ENCODE measurements at places on chromosomes 3 and 15.

GRCh38 chr15:34109797-34110663 lies 8.1 kb downstream of the PGBD4 start:
- DNase-seq = no peak

DNA sequence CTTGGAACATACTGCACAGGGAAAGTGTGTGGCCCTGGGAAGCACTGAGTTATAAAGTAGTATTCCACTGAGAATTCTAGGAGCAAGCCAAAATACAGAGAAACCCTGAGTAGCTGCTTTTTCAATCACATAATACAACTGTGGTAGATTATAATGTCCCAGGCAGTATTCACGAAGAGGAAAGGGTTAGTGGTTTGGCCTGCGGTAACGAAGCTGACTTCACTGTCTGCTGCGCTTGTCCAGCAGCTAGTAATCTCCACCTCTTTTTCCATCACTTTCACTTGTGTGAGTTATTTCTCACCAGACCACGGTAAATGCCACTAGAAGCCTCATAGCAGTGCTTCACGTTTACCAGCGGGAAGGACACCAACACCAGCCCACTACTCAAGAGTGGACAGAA lies 34.4 kb downstream of the RPL39L start:
- DNase-seq = no peak

DNA sequence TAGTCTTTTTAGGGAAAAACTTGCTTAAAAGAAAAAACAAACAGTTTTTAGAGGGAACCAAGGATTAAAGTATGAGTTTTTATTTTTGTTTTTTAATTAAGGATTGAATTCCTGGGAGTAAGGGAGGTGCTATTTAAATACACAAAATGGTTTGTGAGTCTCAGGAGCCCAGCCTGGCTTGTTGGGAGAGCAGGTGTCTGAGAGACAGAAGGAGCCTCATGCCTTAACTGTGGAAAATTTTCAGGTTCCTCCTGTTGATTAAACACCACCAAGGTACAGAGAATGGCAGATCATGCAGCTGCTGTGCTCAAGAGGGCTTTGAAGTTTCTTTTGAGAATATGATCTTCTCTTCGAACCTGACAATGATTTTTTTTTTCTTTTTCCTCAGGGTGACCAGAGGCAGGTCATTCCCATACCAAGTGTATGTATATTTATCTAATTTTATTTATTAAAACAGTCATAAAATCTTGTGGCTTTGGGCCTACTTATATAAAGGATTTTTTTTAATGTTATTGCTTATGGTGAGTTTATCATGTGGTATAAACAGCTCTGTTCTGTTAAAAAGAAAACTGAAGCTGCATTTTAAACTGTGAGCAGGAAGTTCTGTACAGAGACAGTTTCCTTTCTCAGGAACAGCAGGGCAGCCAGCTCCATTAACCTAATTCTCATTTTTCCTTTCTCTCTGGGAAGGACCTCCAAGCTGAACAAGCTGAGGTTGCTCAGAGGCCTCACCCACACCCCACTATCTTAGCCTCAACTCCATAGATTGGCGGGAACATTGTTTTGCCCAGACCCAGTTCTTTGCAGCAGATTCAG lies 33.7 kb upstream of the VILL start:
- no peak for DNase-seq

- peak; percentile 2 for DNase-seq
Observed at GRCh38 chr3:187101184-187102072, 37.9 kb downstream of the RPL39L start.

DNA sequence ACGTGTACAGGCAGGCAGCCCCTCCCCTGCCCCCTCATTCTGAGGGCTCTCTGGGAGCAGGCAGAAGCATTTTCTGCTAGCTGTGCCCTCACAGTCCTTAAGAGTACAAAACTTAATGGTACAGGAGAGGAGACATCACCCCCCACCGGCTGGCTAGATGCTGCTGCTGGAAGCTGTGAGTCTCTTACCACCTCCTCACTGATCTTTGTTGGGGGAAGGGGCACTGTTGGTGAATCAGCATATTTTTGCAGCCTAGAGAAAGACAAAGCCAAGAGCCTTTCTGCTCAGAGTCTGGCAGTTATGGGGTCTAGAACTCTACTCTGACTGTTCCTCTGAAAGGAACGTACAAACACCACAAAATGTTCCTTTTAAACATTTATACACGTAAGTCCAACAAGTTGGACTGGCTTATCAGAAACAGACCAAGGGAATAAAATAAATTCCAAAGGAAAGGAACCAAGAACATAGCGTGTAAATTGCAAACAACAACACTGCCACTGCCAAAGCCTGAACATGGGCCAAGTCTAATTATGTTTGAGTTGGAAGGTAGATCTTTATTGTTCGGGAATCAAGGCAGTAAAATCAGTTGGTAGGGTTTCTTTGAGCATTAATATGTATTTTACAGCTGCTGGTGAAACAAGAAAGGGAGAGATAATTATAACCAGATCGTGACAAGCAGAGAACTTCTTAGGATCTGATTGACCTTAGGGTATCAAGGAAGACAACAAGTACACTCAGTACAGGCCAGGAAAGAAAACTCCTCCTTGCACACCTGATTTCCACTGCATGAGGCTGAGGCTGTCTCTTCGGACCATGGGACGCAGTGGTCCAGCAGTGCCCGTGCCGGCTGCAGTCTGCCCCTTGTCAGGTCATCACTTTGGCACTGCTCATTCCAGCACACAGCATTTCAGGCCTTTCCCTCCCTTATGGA lies 27.4 kb downstream of the CLK3 start:
- peak; percentile 72 for DNase-seq

DNA sequence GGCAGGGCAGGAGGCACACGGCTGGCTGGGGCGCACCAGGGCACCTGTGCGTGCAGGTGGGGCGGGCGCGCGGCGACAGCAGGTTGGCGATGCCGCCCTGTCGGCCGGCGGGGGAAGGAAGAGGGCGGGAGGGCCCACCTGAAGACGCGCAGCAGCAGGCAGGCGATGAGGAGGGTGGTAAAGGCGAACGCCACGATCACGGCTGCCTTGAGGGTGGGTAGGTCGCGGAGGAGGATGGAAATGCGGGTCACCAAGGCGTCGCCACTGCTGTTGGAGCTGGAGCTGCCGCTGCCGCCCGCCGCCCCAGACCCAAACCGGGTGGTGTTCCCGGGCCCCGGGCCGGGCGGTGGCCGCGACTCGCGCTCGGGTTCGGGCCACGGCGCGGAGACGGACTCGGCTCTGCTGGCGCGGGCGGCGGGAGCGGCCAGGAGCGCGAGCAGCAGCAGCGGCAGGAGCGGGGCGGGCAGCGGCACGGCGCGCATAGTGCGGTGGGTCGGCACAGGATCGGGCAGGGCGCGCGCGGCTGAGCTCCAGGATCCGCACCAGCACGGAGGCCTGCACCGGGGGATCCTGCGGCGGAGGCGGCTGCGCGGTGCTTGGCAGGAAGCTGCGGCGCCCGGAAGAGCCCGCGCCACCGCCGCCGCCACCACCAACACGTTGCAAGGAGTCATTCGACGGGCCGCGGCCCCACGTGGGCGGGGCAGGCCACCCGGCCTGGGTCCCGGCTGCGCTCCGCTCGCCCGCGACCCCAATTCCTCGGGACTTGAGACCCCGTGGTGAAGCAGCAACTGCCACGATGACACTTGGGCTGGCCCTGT lies at the start of gene FAM174B:
Gene FAM174B (minus strand): TSS at position 598 of the 818 bp plus-strand sequence.
- DNase-seq = peak; percentile 40

DNA sequence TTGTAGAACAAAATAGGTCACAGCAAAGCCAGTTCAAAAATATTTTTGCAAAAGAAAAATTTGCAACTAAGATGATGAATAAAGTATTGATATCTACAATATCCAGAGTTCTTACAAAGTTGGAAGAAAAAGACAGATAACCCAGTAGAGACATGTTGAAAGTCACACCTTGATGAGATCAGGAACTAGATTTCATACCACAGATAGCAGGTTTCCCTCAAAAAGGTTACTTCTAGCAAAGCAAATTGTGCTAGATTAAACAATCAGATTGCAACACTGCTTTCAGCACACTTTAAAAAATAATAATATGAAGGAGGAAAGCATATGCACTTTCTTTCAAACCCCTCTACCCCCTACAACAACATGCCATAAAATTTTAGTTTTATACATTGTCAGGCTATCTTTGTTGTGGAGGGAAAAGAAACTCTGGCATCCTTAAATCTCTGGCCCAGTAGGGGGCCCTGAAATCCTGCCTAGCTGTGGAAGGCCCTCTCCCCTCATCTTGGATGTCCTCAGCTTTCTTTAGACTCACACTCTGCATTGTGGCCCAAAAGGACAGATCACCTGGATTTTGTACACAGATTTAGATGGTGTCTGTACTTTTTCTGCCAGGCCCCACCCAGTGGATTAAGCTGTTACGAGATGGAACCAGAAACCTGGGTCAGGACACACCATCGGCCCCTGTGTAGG lies 50.9 kb downstream of the CCR3 start:
- no peak for DNase-seq

Measured in NCI-H510A (cell line).